ENCODE measurements at places on chromosomes 1 and 21.

DNA sequence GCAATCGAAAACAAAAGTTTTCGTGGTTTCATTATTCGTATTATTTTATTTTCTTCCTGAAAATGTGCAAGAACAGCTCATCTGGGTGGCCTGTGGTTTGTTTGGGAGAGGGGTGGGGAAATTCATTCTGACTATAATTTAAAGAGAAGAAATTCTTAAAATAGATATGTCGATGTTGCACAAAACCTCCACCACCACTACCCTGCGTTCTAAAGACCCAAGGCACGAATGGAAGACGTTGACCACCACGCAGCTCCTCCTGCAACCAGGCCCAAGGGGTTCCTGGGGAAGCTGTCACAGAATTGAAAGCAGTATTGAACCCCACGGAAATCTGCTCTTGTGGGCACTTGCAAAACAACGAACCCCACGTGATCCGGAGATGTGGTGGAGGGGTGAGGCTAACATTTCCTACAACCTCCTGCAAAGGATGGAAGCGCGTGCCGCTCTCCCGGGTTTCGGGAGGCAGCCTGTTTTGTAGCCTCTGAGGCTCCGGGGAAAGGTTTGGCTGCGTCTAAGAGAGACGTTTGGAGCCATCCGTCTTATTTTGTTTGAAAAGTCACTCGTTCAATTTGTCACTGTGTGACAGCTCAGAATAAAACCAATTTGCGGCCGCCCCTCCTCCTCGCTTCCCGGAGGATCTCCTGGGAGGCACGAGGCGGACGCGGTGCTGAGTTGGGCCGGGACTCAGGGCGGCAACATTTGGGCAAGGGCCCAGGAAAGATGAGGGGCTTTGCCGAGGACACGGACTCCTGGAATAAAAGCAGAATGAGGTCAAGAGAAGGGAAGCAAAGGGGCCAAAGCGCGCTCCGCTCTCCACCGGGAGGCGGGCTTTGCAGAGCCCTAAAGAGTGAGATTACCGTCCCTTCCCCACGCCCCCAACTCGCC is 810 bp upstream of the HLX start:
- peak; percentile 42 for DNase-seq

GRCh38 chr1:211247921-211248320 is 11.2 kb upstream of the RCOR3 start:
- DNase-seq: no peak

DNA sequence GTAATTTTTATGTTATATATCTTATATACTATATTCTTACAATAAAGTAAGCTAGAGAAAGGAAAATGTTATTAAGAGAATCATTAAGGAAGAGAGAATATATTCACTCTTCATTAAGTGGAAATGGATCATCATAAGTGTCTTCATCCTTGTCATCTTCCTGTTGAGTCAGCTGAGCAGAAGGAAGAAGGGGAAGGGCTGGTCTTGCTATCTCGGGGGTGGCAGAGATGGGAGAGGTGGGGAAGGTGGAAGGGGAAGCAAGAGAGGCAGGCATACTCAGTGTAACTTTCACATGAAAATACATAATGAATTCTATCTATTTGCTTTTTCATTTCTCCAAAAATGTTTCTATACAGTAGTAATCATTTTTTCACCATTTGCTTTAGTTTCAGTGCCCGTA is 5.1 kb downstream of the DNASE2B start:
- no peak for DNase-seq

- DNase-seq: no peak
These were observed 454.0 kb upstream of the C1orf87 start for GRCh38 chr1:60527567-60527966.

DNA sequence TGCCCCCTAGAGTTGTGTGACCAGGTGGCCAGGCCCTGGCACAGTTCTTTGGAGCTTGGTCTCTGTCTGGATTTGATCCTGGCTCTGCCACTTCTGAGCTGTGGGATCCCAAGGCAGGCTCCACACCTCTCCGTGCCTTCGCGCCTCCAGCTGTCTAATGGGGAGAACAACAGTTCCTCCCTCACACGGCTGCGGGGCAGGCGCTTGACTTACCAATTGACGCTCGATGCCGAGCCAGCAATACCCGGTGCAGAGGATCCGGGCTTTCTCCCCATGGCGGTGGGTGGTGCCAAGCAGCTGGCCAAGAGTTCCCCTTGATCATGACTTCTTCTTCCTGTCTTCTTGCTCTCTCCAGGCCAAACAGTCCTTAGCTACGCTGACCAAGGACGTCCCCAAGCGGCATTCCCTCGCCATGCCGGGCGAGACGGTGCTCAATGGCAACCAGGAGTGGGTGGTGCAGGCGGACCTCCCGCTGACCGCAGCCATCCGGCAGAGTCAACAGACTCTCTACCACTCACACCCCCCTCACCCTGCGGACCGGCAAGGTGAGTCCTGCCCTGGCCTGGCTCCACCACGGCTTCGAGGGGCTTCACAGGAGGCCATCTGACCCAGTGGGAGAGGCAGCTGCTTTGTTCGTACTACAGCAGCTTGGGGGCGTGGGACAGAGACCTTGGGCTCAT is 97.7 kb upstream of the TMEM51 start:
- no peak for DNase-seq

- peak; percentile 57 for DNase-seq
These were observed 1.3 kb downstream of the SMG5 start for GRCh38 chr1:156281281-156281680.

DNA sequence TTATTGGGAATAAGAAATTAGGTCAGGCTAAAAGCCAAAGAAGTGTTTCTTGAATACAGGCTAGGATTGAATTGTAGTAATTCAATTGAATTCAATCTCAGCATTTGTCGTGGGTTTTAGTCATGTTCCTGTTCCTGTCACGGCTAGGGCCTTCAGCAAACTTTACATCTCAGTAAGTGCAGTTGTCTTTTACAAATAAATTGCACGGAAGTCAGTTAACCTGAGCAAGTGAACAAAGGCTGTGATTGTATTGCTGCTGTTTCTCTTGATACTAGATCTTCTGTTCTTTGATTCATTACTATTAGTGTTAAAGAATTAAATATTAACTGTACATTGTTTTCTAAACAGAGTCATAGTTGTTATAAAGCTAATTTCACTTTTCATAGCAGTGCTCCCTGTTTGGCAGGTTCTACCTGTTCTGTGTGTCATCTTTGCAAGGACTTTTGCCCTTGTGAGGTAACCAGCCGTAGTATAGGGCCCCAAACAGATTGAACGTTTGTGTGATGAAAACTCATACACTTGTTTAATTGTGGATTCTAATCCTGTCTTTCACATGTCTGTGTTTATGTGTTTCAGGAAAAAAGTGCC is 164.4 kb downstream of the EDEM3 start:
- DNase-seq: no peak

DNA sequence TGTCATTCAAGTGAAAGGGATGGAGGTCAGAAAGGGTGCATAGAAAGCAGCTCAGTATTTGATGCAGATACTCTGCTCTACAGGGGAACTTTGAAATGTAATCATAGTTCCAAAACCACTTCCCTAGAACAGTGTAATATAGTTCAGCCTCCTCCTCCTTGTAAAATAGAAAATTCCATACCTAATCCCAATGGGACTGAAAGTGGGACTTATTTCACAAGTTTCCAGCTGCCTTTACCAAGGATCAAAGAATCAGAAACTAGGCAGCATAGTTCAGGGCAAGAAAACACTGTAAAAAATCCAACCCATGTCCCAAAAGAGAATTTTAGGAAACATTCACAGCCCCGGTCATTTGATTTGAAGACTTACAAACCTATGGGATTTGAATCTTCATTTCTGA is 8.1 kb upstream of the TMCO2 start:
- DNase-seq: peak; percentile 24

GRCh38 chr1:30425046-30425445 is 298.3 kb downstream of the MATN1 start:
- DNase-seq: no peak

DNA sequence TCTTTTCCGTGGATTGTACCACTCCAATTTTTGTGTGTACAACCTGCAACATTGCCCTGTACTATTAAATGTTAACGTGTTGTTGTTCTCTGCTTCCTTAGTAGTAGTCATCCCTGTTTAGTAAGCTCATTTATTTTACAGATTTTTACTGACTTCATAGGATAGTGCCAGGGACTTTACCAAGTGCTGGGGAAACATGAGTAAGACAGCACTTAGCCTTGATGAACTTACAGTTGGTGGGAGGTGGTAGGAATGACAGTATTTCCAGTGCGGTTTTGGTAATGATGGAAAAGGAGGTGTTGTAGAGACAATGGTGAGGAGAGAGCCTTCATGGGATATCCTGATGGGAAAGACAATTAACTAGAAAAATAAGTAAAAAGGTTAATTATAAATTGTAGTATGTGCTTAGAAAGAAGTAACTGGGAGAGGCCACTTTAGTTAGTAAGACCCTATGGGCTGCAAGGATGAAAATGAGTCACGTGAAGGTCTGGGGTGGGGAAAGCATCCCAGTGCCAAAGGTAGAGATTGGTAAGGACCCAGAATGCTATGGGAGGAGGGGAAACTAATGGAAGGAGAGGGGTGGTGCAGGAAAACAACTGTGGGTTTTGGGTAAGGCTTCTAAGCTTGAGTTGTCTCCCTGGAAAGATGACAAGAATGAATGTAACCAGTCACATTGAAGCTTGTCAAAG is 1.7 kb downstream of the RLF start:
- peak; percentile 37 for DNase-seq

DNA sequence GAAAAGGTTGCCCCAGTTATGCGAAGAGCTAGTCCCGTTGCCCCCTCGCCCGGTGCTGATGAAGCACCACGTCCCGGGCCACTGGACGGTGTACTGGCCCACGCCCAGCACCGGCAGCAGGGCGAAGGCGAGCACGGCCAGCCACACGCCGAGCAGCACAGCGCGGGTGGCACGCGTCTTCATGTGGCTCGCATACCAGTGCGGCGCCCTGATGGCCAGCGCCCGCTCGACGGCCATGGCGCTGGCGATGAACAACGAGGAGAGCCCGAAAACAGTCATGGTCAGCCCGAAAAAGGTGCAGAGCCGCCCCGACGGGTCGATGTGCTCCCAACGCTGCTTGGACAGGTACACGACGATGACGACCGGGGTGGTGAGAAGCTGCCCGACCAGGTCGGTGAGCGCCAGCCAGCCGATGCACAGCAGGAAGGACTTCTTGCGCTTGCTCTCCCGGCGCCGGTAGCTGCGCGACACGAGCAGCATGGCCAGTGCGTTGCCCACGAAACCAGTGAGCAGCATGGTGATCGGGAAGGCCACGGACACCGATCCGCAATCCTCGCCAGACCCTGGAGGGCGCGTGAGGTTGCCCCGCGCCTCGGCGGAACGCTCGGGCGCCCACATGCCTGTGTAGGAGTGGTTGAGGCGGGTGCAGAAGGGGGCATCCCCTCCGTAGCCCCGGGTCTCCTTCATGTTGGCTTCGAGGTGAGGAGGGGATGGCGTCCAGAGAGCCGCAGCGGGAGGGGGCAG is 553 bp downstream of the PTGER3 start:
- peak; percentile 4 for DNase-seq

GRCh38 chr1:26700711-26701110 is 4.9 kb downstream of the ARID1A start:
- DNase-seq: peak; percentile 38

- peak; percentile 65 for DNase-seq
These were observed 153.8 kb downstream of the MRPL39 start for GRCh38 chr21:25453524-25453923.

- DNase-seq: no peak
These were observed 16.9 kb downstream of the CAPZB start for GRCh38 chr1:19468397-19468956.

DNA sequence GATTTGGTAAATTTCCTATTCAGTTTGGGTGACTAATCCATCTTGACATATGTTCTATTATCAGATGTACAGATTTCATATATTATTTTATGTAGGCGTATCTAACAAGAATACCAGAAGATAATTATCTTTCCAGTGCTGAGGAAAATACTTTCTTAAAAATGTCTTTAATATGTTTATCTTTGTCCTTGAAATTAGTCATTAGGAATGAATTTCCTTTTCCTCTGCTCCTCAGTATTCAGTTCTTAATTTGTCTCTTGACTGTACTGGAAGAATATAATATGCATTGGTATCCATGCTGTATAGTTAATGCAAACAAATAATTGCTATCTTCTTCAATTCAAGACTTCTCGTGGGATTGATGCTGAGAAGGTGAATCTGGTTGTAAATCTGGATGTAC is 6.6 kb downstream of the DDX20 start:
- DNase-seq: no peak

DNA sequence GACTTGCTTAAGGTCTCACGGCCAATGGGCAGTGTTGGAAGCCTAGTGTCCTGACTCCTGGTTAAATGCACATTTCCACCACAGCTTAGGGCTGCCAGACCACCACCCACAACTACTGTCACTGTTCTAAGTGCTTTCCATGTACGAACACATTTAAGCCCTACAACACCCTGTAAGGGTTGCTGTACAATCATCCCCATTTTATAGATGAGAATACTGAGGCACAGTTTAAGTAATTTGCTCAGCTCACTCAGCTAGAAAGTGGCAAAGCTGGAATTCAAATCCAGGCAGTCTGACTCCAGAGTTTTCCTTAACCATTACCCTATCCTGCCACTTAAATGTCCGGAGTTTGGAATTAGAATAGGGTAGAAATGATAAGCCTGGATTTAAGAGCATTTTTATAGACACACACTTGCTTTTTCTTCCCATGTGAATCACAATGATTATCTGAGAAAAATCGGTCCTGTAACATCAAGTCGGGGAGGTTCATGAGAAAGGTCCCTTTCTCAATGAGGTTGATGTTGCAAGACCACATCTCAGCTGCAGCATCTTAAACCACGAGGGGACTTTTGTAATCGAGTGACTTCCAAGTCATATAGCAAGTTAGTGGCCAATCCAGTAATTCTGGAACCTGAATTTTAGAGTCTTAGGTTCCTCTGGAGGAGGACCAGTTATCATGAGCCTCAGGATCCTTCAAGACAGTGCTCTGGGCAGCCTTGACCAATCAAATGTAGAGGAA is 8.6 kb downstream of the E2F2 start:
- DNase-seq: no peak

- DNase-seq: peak; percentile 84
These were observed 3.1 kb downstream of the PADI1 start for GRCh38 chr1:17207966-17208418.

GRCh38 chr1:82064691-82065090 is 264.0 kb downstream of the ADGRL2 start:
- no peak for DNase-seq

- DNase-seq: no peak
These were observed 338.8 kb upstream of the VAMP3 start for GRCh38 chr1:7432102-7432899.

DNA sequence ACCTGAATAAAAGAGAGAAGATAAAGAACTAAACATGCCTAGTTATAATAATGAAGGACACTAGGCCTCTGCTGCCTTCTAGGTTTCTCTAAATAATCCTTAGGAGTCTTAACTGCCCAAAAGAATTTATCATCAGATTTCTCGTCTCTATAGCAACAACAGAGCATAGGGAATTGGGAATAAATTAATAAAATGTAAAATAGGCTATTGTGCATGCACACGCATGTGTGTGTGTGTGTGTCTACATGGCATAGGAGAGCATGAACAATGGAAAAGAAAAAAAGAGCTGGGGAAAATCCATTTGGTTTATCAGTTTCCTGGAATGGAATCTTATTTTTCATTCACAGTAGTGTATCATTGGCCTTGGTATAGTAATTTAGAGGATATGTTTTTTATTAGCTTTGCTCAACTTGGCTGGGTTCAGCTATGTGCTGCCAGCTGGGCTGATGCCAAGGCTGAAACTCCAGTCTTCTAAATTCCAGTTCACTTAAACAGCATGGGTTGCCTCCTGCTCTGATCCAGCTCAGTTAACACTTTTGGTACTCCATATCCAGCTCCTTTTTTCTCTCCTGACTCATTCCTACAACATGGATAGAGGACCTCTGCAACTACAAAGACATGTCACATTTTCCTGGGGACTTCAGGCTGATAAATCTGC is 80.6 kb upstream of the SLFNL1 start:
- DNase-seq: peak; percentile 98

All from fibroblast of skin of right biceps (primary cell).